ENCODE measurements at places on chromosomes 16 and 17.
A peak's percentile ranks its signal among the peaks of the same experiment; 100 is the strongest.

- no peak for DNase-seq
Measured at GRCh38 chr16:79734721-79735120, 134.2 kb upstream of the MAF start.

GRCh38 chr17:10771148-10771547 is 32.8 kb downstream of the TMEM238L start:
- DNase-seq = no peak

DNA sequence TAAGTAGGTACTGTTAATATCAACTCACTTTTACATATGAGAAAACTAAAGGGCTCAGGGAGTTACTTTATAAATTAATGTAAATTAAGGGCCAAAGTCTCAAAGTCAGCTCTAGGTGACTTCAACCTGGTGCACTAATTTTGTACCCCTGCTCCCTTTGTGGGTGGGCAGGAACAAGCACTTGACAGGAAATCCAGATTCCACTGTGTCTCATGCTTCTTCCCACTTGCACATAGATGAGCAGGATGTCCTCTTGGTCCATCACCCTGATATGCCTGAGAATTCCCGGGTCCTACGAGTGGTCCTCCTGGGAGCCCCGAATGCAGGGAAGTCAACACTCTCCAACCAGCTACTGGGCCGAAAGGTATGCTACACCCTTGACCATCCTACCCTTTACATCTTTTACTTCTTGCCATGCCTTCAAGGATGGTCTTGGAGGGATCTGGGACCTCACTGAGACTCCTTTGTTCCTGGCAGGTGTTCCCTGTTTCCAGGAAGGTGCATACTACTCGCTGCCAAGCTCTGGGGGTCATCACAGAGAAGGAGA is 1.3 kb downstream of the ERAL1 start:
- DNase-seq = no peak

GRCh38 chr16:851209-851810 is 50.8 kb upstream of the GNG13 start:
- DNase-seq = no peak

- no peak for DNase-seq
Measured at GRCh38 chr17:58755269-58755576, 431 bp upstream of the PPM1E start.

GRCh38 chr17:74605361-74605760 is 13.3 kb upstream of the CD300LD start:
- no peak for DNase-seq

GRCh38 chr17:16150251-16150856 is 65.0 kb downstream of the NCOR1 start:
- DNase-seq = no peak

DNA sequence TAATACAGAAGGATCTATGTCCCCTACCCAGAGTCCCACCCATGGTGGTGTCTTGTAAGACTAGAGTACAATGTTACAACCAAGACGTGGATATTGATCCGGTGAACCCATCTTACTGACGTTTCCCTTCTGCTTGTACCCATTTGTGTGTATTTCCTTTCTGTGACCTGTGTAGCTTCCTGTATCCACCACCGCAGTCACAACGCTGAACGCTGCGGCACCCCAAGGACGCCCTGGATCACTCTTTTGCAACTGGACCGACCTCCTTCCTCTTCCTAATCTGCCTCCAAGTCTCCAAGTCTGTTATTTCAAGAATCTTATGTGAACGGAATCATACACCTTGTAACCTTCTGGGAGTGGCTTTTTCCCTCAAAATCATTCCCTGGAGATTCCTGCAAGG is 33.5 kb upstream of the CBX4 start:
- no peak for DNase-seq

DNA sequence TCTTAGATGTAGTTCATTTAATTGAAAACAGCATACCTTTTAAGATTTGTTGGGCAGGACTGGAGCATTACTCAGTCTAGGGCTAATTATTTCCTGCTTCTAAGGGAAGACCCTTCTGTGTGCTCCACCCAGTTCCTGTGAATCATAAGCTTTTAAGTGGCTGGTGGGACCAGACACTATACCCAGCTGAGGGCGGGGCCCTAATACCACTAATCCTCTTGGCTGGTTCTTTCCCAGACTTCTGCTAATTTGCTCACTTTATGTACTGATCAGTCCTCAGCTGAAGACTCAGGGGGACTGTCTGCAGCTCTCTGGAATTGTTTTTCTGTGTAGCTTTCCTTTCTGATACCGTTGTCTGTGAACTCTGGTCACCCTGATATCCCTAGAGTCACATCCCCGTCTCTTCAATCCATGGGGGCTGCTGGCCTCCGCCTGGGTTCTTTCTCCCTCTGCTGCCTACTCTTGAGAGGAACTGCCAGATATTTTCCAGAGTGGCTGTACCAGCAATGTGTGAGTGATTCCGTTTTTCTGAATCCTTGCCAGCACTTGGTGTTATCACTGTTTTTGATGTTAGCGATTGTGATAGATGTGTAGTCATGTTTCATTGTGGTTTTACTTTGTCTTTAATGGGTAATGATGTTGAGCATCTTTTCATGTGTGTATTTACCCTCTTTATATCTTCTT is 35.1 kb downstream of the MFSD11 start:
- DNase-seq = peak; percentile 77

DNA sequence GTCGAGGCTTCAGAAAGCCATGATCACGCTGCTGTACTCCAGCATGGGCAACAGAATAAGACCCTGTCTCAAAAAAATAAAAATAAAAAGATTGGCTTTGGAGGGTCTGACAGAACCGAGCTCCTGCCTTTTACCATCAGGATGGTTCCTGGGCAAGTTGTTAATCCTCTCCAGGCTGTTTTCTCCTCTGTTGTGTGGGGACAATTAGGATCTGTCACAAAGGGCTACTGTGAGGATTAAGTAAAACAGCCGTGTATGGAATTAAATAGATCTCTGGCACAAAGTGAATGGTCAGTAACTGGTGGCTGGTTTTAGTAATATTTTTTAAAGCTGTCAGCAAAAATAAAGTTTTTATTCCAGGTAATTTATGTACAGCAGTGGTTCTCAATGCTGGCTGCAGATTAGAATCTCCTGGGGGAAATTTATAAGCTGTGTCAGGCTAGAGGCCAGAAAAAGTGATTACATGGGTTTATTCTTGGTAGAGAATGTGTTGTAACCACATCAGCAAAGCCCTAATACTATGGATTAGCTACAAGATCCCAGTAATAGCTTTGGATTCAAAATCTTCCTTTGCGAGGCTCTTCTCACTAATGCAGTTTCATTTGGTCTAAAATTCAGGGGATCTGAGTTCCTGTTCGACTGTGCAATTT is 47.2 kb downstream of the GPRC5B start:
- DNase-seq = no peak

DNA sequence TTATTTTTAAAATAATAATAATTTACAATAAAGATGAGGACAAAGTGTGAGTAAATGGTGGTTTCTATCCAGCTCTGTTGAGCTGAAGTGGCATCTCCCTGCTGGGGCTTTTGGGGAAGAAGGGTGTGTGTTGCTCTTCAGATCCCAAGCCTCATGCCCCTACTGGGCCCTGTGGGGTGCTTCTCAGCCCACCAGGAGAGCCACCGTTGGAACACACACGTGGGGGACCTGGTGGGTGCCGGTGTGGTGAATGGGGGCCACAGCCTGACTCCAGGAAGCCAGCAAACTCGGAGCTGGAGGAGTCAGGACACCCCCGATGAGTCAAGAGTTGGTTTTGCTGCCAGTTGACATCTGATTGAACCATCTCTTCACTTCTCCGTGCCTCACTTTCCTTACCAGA is 37.8 kb upstream of the STH start:
- no peak for DNase-seq

- DNase-seq = no peak
Measured at GRCh38 chr17:79812353-79813258, 15.7 kb upstream of the CBX8 start.

DNA sequence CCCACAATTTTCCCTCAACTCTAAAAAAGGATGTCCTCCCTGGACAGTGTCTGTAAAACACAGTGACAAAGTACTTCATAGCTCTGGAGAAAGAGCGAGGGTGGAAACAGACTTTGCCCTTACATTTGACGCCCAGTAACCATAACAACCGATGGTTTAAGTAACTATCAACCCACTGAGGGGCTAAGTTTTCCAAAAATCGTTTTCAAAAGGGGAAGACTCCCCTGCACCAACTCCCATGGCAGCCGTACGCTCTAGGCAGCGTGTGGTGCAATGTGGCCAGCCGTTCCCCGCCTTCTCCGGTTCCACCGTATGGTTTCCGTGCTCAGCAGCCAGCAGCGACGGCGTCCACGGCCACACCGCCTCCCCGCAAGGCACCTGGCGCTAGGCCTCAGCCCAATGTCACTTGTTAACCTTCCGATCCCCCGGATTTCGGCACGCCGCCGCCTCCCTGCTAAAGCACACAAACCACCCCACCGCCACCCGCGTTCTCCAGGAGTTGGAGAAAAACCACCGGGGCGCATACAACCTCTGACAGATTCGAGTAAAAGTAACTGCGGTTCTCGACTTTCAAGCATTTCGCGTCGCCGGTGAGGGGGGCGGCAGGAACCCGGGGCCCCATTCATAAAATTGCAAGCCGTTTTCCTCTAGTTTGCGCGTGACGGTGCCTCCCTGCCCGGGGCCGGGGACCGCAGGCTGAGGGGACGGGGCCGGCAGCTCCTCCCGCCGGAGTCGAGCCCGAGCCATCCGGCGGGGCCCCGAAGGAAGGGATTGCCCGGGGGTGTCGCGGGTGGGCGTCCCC is 661 bp downstream of the TEX2 start:
- DNase-seq = no peak

DNA sequence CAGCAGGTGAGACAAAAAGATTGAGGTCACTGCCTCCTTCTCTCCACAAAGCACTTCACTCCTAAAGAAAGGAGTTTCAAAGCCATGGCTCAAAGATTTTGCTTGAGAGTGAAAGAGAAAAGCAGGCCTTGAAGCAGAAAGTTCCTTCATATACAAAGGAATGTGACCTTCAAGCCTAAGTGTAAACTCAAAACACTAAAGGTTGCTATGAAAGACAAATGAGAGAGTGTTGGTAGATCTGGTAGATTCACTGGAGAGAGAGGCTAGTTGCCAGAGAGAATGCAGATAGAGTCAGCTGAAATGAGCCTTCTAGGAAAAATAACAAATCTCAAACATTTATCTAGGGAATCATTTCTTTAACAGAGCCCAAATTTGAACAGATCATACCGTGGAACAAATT is 305.2 kb downstream of the CDH8 start:
- no peak for DNase-seq

- DNase-seq = no peak
Measured at GRCh38 chr16:47873434-47873833, 282.4 kb downstream of the ABCC12 start.

GRCh38 chr17:3763777-3764170 is 37.2 kb downstream of the ITGAE start:
- no peak for DNase-seq

DNA sequence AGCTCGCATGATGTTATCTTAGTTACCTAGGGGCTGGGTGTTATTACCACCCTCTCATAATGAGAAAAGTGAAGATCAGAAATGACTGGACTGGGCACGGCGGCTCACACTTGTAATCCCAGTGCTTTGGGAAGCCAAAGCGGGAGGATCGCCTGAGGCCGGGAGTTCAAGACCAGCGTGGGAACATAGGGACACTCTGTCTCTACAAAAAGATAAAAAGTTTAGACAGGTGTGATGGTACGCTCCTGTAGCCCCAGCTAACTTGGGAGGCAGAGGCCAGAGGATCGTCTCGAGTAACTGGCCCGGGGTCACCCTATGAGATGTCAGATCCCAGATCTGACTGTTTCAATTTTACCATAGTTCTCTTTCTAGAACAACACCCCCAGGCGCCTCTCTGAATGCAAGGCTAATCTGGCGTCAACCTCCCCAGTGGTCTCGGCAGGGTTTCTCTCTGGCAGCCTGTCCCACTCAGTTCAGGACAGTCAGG is 1.9 kb upstream of the CCDC102A start:
- peak; percentile 6 for DNase-seq

DNA sequence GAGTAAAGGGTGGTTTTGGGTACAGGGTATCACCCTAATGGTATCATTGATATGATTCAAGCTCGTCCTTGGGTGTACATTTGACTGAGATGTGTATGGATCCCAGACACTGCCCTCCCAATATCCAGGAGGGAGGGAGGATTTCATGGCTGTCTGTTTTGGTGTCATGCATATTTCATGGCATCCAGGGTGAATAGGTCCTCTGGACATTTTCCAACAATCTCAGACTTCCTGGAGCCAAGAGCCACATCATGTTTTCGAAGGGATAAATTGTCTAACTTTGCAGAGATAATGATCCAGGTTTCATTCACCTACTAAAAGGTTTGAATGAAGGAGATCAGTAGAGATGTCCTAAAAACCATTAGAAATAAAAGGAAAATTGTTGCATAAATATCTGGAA is 431.9 kb downstream of the SHISA9 start:
- DNase-seq = no peak

DNA sequence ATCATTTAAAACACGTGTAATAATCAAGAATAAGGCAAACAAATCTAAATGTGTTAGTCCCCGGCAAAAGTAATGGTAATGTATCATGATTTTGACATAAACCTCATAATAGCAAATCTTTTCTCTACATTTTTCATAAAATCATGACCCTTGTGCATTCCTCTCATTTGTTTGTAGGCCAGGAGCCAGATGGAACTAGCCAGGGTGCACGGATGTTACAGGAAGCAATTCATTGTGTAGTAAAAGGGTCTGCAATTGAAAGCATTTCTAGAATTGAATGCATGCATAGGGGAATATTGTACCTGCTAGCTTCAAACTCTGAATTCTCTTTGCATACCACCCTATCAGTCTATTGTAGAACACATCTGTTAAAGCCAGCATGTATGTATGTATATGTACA is 66.6 kb downstream of the CNTNAP4 start:
- no peak for DNase-seq

GRCh38 chr16:49411121-49411970 is 37.7 kb downstream of the C16orf78 start:
- no peak for DNase-seq

DNA sequence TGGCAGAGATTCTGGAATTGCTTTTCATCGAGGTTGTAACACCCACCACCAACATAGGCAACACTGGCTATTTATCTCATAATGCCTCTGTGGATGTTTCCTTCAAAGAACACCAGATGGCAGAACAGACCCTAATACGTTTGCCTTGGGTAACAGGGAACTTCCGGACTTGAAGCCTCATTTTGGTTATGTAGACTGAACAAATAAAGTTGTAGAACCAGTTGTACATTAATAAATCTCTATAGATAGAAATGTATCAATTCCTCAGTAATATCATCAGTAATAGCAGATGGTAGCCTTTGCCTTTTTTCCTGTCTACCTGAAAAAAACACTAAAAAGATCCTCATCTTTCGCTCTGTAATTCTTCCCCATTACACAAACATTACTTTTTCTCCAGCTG is 25.9 kb upstream of the APOH start:
- peak; percentile 76 for DNase-seq

GRCh38 chr16:83781-84615 is 6.0 kb downstream of the MPG start:
- no peak for DNase-seq

GRCh38 chr17:19303367-19303776 is 59.2 kb downstream of the B9D1 start:
- DNase-seq = no peak

- DNase-seq = no peak
Measured at GRCh38 chr17:82687375-82687861, 11.1 kb downstream of the RAB40B start.

All from muscle of back (tissue), 13 donors.